ENCODE measurements at places on chromosomes 5 and 9.

- DNase-seq, result no peak
Observed at GRCh38 chr9:133991214-133991921, 756 bp downstream of the VAV2 start.

DNA sequence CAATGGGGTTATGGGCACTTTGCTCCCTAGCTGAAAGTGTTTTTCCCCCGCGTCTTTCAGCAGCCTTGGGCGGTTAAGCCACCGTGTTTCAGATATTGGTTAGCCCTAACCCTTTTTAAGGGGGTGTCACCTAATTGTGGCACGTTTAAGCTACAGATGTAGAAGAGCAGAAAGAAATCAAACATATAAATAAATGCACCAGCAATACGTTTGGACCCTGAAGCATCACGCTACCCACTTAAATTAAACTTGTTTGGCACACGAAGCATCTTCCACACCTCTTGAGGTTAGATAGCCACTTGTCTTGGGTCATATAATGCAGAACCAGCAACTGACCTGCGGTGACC is 768 bp downstream of the YTHDC2 start:
- DNase-seq, result no peak

DNA sequence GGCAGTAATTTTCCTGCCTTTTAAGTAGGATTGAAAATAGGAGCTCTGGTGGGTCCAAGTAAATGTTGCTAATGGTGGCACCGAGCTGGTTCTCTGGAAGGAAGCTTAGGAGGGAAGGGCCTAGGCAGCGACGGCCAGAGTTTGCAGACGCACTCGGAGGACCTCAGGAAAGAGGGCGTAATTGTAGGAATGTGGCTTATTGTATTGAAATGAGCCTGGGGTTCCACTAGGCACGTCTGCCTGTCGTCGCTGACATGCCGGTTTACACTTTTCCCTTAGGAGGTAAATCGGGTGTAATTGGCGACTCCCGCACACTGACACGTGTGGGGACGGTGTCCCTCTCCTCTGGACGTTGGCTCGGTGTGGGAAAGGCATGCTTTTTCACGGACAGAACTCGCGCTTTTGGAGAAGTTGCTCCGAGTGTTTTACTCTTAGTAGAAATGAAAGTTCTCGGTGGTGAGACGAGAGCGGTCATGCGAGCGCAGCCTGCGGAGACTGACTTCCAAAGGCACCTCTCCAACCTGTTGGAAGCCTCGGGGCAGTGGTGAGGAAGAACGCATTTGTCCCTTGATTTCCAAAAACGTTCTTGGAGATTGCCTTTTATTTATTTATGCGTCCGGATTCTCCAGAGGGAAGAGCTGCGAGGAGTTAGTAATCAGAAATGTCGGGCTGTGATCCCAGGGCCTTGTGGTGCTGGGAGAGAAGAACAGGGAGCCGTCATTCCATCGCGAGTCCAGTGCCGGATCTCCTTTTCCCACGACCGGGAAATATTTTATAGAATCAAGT is 1.3 kb downstream of the NR4A3 start:
- peak; percentile 53 for DNase-seq

- DNase-seq, result no peak
Observed at GRCh38 chr5:20648981-20649380, 661.0 kb upstream of the CDH18 start.

GRCh38 chr5:115366223-115366622 is 69.8 kb upstream of the CCDC112 start:
- DNase-seq, result no peak

GRCh38 chr5:59685793-59686192 is 207.7 kb downstream of the PDE4D start:
- DNase-seq, result no peak

DNA sequence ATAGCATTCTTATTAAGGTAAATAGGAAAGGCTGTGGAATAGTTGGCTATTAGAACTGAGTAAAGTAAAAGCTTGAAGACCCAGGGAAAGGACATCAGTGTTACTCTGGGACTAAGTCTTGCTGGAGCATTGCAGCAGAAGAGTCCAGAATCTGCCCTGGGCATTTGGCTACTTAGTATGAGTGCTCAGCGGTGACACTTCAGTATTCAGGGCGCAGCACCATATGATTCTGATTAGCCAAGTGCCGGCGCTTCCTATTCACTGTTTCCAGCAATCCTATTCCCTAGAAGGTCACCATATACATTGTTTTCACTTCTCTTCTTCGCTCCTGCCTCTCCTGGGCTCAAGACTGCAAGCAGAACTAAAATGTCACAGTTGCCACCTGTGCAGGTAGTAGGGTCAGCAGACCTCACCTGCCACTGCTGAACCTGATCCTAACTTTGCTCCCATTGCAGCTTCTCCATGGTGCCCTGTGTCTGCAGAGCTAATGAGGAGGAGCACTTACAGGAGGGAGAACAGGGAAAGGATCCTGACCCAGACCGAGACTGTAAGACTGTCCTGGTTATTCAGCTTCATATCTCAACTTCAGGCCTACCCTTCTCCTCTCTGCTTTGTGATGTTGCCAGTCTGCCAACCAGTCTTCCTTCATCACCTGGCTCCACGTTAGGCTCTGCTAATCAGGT is 313.6 kb upstream of the PIK3R1 start:
- DNase-seq, result no peak

DNA sequence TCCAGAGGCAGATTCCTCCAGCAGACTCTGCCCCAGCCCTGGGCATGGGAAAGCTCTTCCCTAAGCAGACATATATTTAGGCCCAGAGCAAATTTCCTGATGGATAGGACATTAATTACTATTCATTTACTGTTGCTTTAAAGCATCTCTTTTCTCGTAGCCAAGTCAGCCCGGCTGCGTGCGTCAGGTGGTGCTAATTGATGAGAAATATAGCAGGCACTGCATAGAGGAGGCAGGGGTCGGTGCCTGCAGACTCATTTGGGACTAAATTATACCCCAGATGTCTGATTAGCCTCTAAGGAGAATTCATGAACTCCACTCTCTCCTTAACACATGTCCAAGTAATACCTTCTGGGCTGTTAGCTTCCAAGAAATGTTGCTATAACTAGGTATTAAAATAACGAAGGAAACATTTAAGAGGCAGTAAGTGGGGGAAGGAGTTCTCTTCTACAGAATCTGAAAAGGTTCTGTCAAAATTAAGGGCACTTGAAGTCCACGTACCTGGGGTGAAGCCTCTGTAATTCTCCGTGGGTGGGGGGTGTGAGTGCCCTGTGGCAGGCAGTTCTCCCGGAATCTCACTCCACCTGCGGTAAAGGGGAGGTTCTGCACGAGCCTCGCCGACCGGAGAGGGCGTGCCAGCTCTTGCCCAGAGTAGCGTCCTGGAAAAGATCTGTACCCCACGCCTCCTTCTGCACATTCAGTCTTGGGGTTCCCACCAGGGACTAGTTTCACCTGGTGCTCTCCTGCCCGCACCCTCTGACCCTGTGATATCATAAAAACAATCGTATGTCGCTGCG is 115.9 kb upstream of the FCN2 start:
- no peak for DNase-seq

DNA sequence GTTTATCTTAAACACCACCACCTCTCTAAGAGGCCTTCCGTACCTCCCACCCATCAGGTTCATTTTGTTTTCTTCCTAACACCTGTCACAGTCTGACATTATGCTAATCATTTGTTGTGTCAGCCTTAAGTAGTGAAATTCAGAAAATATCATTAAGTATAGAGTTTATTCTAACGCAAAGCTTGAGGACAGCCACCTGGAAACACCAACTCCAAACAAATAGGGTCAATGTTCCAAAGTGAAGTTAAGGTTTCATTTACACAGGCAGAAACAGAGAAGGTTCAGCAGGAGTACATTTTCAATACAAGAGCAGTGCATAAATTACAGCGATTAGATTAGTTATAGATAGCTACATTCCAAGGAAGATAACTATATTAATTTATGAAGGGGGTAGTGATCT is 1.3 kb upstream of the SMC5 start:
- no peak for DNase-seq

GRCh38 chr9:93953496-93954433 is 1.4 kb downstream of the BARX1 start:
- no peak for DNase-seq

- no peak for DNase-seq
Observed at GRCh38 chr5:76742583-76742982, 26.7 kb downstream of the F2R start.

DNA sequence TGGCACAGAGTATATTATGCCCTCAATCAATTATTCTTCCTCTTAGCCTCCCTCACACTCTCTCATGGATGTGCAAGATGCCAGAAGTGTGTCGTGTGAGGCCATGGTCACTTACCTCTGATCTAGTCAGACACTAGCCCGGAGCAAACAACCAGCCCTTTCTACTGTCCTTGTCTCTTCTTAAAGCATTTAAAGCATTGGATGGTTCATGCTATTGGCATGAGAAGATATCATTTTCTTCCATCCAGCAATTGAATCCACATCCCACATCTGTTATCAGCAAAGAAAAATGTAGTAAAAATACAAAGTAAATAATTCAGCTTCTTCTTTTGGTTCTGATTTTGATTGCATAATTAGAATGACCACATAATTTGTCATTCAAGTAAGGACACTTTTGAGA is 267.2 kb upstream of the ACO1 start:
- DNase-seq, result no peak
